DMS79 treated with DMSO at 0.1 percent for 48 hours (cell line): ENCODE measurements at places on chromosomes 7 and 10.
A peak's percentile ranks its signal among the peaks of the same experiment; 100 is the strongest.

DNA sequence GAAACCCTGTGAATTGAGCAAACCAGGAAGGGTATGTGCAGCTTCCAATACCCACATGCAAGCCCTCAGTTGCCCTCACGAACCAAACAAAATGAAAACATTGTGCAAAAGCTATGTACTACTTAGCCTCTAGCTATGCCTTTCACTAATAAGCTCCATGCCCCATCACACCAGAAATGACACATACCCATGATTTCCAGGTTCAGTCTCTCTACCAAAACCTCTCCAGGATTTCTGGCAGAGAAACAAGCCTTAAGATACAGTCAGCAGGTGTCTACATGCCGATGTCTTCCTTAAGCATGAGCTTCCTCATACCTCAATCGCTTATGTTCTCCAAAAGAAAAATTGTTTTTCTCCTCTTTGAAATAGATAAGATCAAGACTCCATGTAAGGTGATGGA is 527.8 kb upstream of the AUTS2 start:
- DNase-seq: no peak

DNA sequence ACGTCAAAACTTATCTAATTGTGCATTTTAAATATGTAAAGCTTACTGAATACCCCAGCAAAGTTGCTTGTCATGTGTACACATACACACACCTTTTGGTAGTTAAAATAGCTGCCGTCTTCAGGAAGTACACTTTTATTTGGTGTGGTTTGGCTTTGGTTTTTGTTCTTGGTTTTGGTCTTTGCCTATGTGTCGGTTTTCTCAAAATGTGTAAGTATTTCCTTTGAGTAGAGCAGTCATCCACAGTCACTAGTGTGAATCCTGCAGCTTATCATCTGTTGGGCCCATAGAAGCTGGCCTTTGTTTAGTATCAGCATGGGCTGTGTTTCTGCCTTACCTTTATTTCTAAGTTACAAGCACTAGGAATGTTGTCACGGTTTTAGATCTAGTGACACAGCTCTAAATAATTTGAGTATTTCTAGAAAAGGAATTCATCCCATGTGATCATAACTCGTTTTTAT is 35.3 kb downstream of the NET1 start:
- no peak for DNase-seq

DNA sequence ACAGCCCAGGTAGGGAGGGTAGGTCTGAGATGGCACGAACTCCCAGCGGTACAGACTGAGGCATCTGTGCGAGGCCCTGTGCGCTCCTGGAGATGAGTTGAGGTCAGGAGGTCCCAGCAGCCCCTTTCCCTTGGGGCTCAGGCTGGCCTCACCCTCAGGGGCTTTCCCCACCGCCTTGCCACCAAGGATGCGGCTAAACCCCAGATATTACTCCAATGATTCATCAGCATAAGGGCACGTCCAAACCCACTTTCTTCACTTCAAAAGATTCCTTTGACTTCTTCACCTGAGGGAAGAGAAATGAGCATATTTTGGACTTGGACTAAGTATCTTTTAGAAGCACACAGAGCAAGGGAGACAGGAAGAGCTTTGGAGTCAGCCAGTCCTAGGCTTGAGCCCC is 20.3 kb downstream of the UROS start:
- DNase-seq: no peak

DNA sequence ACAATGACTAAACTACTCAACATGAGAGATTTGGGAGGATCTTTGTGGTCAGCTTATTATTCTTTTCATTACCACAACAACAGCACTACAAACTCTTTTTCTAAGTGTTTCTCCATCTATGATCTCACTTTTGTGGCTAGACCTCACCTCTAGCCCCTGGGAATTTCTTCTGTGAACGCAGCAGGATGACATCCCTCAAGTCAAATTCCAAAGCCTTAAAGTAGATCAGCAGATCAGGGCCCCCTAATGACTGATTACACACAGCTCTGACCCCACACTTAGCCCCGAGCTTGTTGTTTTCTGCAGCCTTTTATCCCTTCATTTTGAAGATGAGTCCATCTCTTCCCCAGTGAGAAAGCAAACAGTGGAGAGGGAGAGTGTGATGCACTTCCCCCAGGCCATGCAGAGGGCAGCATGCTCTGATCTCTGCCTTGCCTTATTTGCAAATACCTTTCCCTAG is 27.3 kb downstream of the TFAM start:
- no peak for DNase-seq

DNA sequence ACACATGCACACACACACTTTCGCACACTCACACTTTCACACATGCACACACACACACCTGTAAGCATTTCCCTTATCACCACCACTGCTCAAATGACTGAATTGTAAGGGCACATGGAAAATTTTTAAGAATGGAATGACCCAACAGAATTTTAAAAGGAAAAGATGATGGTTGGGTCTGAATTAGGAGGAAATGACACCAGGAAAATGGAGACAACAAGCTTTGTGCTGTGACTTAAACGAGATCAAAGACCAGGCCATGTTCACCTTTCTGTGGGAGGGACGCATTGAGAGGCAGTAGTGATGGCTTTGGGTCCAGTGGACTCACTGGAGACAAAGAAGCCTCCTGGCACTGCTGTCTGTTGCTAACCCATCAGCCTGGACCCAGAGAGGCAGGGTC is 16.7 kb upstream of the C10orf71 start:
- DNase-seq: no peak

DNA sequence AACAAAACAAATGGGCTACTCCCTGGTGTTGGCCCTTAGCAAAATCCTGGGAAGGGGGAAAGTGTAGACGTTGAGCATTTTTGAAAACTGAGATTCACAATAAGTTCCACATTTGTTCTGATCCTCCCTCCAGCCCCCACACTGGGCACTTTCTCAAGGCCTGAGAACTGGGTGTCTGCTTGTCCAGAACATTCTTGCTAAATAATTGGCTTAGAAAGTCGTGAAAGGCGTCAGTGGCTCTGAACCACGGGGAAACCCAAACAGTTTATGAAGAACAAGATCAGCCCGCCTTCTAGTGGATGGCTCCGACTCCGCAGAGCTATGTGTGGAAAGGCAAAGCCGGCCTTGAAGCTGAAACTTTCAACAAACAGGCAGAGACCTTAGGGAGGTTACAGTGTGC is 370.1 kb downstream of the PRPF18 start:
- DNase-seq: no peak

- peak; percentile 51 for DNase-seq
Observed at GRCh38 chr7:24283897-24284698, at the start of gene NPY. Gene NPY, plus strand, starts transcription at chr7:24284190. Its CDS starts 1,051 bp downstream, at chr7:24285241.

- no peak for DNase-seq
Observed at GRCh38 chr10:91653219-91653870, 20.5 kb upstream of the PPP1R3C start.

- DNase-seq: peak; percentile 76
Observed at GRCh38 chr10:72334196-72334824, 20.4 kb downstream of the DNAJB12 start.

- DNase-seq: no peak
Observed at GRCh38 chr7:22997871-22998518, 15.9 kb downstream of the HYCC1 start.

- DNase-seq: peak; percentile 85
Observed at GRCh38 chr7:69780379-69780778, 182.1 kb downstream of the AUTS2 start.

DNA sequence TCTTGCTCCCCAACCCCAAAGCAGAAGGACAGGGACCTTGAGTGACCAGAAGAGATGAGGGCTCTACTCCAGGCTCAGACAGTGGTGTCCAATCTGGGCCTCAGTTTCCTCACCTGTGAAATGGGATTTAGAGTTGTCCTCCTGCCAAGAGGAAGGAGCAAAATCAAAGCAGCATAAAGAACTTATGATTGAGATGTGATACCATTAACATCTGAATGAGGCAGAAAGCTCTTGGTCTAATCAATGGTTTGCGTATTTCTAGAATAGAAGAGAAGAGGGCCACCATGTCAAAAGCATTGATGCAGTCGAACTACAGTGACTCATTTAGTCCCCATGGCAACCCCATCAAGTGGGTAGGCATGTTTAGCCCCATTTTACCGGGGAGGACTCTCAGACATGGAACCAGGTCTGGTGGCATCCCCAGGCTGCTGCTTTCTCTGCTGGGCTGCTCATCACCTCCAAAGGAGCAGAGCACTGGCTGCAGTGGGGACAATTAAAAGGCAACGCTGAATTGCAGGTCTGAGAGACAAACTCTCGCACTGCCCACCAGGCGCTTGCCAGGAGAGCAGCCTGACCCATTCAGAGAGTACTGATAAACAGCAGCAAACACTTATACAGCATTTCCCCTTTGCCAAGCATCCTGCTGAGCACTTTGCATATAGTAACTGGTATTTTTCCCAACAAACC is 175.9 kb downstream of the NEURL1 start:
- DNase-seq: no peak

GRCh38 chr7:25771491-25771890 is 380.5 kb upstream of the NFE2L3 start:
- no peak for DNase-seq

- no peak for DNase-seq
Observed at GRCh38 chr7:104416866-104417393, 88.5 kb downstream of the LHFPL3 start.

- DNase-seq: no peak
Observed at GRCh38 chr7:129889133-129889844, 63.5 kb downstream of the UBE2H start.

DNA sequence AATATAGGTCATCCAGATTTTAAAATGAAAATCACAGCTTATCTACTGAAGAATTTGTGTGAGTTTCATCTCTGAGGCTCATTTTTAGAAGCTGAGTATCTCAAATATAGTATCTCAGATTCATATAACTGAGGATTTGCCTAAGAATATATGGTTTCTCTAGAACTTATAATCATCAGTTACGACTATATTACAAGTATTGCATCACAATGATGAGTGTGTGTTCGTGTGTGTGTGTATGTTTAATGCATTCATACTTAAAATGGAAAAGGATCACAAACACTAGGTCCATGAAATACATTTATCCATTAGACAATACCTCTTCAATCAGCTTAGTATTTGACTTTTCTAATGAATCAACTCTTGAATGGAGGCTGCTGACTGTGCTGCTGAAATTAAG is 21.3 kb downstream of the RUFY2 start:
- DNase-seq: no peak

DNA sequence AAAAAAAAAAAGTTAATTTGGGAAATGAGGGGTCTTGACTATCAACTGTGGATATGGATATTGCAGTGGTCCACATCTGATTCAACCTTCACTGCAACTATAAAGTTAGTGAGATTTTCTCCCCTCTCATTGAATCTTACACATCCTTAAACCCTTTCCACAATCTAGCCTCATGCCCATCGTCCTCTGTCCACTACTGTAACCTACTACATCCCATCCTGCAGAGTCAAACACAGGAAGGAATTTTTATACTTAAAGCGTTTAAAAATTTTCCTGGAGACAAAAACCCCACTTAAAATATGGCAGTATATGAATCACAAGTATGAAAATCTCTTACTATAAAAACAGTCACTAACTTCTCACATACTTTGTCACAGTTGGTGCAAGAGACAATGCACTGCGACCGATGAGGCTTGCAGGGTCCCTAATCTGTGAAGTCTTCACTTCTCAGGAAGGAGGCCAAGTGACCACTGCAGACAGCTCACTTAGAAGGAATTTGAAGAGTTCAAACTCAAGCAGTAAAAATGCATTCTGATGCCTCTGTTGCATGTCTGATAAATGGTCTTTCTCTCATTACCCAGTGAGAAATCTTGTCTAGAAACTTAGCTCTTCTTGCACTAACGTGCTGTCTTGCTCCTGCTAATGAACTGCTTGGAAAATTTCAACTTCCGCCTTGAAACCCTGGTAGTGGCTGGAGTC is 50.3 kb upstream of the ST8SIA6 start:
- no peak for DNase-seq

DNA sequence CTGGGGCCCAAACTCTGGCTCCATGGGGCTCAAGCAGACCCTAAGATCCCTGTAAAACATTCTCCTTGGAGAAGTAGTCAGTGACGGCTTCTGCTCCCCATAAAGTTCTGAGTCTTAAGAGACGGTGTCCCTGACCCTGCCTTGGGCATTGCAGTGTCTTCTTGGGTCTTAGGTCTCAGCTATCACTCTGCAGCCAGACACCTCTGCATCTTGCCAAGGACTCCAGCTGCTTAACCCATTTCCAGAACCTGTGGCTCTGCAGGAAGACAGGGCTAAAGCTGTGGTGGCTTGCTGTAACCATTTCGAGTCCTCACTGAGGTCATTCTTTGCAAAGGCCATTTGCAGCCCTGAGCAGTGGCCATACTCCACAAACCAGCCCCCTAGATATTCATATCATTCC is 337.1 kb upstream of the ZMIZ1 start:
- no peak for DNase-seq

- DNase-seq: peak; percentile 16
Observed at GRCh38 chr7:106848851-106849442, 16.1 kb upstream of the PIK3CG start.

DNA sequence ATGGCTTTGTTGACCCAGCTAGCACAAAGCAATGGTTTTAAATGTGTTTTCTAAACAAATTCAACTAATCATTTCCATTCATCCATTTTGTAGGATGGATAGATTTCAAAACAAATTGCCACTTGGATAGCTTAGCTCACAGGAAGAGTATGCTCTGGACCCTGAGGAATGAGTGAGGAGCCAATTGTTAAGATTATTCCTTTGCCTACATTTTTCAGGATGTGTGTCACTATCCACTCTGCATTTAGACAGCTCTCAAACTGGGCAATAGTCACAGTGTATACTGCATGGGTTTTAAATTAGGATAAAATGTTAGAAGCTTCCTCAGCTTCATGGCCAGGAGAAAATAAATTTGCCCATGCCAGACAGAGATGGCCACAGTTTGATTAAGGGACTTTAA is 605.6 kb upstream of the TEX47 start:
- no peak for DNase-seq

DNA sequence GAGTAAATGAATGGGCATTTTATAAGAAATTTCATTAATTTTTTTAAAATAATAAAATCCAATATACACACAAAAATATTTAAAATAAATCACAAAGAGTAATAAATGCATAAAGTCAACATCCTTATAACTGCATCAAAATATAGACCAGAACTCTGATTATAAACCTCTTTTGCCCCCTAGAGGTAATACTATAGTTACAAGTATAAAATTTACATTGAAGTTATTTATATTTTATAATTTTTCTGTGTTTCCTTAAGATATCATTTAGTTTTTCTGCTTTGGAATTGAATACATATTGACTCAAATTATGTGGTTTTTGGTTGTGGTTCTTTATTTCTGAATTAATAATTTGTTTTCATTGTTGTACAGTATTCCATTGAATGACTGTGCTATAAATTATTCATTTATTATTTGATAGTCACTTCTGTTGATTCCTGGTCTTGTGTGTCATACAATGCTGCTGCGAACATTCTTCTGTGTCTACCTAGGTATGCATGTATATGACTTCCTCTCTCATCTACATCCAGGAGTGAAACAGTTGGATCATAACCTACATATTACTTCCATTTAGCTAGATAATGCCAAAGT is 673.6 kb downstream of the IPMK start:
- no peak for DNase-seq

DNA sequence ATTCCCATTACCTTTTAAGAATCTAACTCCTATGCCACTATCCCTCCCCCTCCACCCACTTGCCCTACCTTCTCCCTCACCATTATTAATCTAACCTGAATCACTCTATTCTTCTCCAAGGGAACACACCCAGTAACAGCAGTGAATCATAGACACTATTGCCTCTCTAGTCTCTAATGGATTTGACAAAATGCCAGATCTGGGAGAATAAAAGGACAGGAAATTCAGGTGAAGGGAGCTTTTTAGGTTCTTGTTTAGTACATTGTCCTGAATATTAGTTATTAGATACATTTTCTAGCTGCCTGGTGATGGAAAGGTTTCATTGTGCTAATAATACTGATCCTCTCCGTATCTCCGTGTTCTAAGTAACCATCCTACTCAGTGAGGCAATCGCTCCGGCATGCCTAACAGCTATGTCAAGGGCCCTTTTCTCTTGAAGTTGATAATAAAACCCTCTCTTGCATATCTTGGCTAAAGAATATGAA is 4.1 kb upstream of the SFR1 start:
- peak; percentile 78 for DNase-seq
